SJCRH30 (cell line): ENCODE measurements at places on chromosomes 16 and 17.
A peak's percentile ranks its signal among the peaks of the same experiment; 100 is the strongest.

DNA sequence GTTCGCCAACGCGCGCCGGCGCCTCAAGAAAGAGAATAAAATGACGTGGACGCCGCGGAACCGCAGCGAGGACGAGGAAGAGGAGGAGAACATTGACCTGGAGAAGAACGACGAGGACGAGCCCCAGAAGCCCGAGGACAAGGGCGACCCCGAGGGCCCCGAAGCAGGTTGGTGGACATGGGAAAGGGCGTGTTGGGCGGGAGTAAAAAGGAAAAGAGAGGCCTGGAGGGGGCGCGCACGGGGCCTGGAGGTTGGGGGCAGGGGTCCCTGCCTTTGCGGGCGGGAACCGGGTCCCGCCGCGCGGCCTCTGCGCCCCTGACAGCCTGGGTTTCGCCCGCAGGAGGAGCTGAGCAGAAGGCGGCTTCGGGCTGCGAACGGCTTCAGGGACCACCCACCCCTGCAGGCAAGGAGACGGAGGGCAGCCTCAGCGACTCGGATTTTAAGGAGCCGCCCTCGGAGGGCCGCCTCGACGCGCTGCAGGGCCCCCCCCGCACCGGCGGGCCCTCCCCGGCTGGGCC is 2.1 kb downstream of the IRX5 start:
- DNase-seq, result no peak

DNA sequence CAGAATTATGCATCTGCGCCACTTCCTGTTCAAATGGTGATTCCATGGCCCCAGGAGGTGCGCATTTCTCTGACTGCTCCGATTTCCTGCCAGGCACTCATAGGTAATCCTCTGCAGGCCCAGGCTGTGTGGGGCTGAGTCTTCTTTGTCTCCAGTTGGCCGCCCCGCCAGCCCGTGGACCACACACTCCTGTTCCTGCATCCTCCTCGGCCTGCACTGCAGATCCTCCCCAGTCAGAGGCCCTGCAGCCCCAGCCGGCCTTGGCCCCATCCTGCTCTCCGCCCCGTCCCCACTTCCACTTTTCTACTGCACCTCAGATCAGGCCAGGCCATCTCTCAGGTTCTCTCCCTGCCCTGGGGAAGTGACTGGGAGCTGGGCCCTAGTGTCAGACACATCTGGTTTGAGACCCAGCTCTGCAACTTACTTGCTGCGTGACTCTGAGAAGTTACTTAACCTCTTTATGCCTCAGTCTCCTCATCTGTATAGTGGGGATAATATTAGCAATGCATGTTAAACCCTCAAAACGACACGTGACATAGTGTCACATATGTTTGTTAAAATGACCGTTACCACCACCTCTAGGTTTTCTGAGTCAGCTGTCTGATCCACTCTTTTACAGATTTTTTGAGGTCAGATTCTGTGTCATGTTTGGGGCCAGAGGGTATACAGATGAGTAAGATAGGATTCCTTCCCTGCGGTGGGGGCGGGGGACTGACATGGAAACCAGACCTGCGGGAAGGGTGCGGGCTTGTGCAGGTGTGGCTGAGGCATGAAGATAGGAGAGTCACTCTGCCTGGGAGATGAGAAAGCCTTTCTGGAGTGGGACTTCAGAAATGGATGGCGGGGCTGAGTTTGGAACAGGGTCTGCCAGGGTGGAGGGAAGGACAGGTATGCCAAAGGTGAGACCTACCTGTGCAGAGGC is 12.8 kb downstream of the RAB11FIP4 start:
- no peak for DNase-seq

DNA sequence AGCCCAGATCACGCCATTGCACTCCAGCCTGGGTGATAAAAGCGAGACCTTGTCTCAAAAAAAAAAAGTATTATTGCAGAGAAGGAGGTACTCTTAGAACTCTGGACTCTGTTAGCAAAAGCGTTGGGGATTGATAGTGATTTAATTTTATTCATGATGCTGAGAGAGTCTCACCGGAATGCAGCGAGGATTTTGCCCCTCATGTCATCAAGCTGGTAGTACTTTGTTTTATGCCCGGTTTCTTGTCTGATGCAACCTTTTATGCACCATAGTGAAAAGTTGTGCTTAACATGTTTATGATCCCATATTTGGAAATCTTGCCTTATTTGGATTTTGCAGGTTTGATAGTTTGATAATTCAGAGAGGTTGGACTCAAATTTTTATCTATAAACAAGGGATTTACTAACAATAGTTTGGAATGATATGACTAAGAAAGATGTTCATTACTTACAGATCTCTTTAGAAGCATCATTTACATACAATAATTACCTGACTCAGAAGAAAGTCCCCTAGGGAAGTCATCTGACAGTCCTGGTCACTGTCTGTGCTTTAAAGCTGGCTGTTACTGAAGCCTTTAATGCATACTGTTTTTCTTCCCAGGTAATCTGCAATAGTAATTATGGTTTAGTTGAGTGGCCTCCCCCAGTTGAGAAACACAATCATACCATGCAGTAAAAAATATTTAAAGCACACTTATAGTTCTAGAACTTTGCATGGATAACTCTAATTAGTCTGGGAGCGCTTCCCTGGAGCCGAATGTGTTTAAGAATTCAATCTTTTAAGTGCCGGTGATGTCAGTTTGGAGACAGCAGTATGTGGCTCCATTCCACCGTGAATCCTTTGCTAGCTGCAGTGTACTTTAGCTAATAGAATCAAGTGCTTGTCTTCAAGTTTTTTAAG is 120.9 kb downstream of the PRKCA start:
- no peak for DNase-seq

DNA sequence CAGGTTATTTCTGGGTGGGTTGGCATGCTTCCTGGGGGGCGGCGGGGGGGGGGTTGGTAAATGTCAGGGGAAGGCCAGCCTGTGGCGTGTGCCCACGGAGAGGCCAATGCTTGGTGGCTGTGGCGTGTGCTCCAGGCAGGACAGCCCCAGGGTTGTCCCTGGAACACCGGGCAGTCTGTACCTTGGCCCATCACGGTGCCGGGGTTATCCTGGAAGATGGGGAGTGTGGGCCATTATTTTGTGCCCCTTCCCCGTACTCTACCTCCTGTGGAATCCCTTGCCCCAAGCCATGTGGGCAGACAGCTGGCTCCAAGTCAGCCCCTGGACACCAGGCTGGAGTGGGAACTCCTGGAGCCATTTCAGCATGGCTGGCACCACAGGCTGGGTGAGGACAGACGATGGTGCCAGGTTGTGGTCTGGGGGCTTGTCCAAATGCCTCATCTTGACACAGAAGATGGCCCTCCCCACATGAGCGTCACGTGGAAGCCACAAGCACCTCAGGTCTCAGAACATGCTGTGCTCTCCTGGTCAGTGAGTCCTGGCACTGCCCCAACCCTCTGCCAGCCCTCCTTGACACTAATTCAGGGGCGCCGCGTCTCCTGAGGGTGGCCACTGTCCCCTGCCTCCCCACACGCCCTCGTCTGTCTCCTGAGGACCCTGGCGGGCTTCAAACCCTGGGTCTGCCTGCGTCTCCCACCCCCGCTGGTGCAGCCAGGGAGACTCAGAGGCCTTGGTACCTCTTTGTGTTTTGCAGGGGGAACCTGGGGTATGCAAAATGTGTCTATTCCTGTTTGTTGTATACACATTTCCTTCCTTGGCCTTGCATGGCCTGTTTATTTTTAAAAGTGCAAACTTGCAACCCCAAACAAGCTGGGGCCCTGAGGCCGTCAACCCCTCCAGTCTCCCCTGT is 4.3 kb downstream of the SLC16A3 start:
- no peak for DNase-seq

DNA sequence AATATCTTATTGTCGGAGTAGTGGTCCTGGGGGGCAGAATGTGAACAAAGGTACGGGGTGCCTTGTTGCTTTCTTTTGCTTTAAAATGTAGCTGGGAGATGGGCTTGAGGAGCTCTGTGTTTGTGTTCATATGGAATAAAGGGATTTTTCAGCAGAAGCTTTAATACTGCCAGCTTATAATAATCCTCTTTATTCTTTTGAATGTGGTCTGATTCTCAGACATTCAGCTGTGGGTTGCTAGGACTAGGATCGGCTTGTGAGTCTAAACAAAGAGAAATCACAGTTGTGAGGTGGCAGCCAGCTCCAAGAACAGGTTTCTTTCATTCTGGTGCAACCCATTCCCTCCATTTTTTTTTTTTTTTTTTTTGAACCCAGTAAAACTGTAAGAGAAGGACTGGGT is 7.2 kb downstream of the MRPL58 start:
- DNase-seq, result no peak

DNA sequence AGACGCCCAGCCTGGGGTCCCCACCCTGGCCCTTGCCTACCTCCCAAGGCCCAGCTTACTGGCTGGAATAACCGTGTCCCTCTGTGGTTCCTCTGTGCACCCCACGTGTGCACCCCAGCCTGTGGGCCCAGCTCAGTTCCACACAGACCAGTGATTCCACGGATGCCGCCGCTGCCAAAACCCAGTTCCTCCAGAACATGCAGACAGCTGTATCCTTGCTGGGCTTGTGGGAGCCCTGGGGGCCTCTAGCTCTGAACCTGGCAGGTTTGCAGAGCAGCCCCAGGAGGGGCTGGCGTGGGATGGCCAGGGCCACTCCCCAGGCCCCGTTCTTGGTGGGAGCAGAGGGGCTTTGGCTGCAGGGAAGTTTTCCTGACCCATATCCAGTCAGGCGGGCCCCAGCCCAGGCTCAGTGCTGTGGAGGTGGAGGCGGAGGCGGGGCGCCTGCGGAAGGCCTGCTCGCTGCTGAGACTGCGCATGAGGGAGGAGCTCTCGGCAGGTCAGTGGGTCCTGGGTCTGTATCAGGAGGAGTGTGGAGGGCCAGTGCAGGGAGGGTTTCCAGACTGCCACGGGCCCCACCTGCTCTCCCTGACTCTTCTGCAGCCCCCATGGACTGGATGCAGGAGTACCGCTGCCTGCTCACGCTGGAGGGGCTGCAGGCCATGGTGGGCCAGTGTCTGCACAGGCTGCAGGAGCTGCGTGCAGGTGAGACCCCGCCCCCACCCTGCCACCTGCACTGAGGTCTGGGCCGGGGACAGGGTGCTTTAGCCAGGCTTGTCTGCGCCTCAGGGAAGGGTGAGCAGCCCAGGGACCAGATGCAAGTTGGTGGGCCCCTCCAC is 2.3 kb downstream of the TEDC2 start:
- no peak for DNase-seq

- DNase-seq, result peak; percentile 19
Observed at GRCh38 chr17:4074831-4075495, 67.9 kb downstream of the ZZEF1 start.

- DNase-seq, result no peak
Observed at GRCh38 chr17:56866076-56866475, 32.1 kb downstream of the DGKE start.

DNA sequence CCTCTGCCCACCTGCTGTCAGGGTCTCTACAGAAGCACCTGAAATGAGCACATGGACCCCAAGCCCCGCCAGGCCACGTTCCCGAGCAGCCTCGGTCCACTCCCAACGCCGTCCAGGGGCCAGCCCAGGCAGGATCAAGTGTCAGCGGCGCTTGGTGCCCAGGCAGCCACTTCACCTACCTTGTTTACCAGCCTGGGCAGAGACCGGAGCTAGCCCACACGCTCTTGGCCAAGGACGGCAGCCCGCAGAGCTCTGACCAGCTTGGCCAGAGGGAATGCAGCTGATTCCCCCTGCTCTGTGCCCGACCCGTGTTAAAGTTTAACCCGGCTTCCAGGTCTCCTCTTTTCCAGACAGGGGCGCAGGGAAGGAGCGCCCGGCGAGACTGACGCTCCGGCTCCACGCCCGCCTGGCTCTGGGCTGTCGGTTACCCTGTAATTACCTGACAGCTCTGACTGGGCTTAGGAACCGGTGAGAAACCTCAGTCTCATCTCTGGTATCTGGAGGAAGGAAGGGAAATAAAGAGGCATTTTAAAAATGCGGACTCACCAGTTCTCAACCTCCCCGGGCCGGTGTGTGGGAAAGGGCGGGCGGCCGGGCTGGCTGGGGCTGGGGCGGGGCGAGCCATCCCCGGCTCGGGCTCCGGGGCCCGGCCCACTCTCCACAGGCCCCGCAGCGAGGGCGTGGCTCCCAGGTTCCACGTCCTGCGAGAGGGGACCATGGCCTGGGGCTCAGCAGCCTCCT is 4.6 kb downstream of the KIFC3 start:
- DNase-seq, result no peak

- DNase-seq, result no peak
Observed at GRCh38 chr17:2275722-2276121, 27.9 kb downstream of the SMG6 start.

DNA sequence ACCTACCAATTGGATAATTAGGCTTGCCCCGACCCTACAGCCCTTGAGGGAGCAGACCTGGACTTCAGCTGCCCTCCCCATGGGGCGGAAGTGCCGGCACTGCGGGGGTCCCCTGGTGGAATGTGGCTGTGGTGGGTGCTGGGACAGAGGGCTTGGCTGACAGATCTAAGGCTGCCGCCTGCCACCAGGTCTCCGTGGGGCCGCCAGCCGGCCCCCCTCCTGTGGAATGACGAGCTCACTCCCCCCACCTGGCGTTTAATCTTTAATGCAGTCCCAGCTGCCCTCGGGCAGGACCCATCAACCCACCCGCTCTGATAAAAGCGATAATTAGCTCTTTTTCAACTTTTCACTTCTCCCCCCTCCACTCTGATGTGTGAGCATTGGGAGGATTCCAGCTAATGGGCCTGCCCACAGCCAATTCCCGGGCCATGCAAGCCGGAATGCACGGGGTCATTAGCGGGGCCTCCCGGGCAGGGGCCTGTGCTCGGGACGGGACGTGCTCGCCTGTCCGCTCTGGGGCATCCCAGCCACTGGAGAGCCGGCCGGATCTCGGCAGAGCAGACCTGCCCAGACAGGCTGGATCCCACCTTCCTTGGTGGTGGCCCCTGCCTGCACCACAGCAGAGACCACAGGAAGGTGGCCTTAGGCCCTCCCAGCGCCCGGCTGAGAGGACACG is 28.3 kb upstream of the GOSR2 start:
- DNase-seq, result no peak

DNA sequence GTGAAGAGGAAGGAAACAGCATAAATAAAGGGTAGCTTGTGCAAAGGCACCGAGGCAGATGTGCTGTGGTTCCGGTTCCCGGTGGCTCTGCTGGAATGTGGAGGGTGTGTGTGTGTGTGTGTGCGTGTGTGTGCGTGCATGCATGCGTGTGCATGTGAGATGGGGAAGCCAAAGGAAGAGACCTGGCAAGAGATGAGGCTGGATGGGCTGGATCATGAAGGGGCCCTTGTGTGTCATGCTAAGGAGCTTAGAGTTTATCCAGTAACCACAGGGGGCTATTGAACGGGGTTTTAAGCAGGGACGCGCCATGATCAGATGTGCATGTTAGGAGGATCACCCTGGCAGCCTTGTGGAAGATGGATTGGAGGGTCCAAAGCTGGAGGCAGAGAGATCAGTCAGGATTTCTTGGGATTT is 8.3 kb downstream of the WSCD1 start:
- DNase-seq, result peak; percentile 91

DNA sequence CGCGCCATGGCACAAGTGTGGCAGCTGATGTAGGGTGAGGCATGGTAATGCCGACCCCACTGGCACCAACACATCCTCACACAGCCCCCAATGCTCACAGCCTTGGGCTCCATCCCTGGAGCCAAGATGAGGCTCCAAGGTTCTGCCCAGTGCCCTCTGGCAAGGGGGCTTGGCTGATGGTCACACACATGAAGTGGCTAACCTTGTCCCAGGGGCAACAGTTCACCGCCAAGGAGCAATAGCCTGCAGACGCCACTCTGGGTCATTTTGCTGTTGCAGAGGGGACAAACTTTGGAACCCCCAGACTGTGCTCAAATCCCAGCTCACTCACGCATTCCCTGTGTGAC is 26.8 kb downstream of the TNFRSF13B start:
- no peak for DNase-seq

- no peak for DNase-seq
Observed at GRCh38 chr17:66704858-66705520, 129.9 kb upstream of the CACNG5 start.
